NCI-H2081 (cell line): ENCODE measurements at places on chromosomes 5 and 9.

DNA sequence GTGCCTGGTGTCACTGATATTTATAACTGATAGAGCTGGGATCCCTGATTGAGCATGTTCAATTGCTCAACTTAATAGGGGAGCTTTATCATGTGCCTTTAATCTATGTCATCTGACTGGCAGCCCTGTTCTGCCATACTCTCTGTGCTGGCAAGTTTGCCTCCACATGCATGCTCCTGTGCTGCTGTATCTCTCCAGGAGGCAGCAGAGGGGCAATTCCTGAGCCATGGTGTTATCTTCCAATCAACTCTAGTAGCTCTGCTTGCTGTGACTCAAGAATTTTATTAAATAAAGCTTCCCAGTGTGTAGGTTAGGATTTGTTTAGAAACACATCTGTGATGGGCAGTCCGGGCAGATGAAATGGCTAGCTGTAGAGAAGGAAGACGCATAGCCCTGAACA, 642.0 kb downstream of the KIF4B start:
- DNase-seq: no peak

DNA sequence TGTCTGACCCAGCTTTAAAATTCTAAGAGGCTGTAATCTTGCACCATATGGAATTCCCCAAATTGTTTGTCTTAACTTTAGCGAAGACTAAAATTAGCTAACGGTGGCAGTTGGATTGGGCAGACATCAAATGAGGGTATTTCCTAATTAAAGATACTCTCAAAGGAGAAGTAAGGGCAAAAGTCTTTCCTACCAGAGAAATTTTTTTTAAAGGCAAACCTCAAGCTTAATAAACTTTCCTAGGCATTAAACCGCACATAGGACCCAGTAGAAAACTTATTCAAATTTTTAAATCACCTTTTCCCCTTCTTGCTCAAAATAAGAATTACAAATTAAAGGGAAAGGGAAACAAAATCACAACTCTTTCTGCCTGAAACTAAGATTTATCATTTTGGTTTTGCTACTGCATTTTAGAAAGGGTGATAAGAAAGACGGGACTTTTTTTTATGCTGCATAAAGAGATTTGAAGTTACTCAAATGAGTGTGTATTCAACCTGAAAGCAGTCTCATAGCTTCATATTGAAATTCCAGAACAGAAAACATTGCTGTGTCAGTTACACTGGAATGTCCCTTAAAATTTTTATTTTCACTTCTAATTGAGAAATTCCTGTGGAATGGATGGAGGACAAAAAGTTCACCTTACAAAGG, 189.1 kb upstream of the PTGER4 start:
- no peak for DNase-seq

DNA sequence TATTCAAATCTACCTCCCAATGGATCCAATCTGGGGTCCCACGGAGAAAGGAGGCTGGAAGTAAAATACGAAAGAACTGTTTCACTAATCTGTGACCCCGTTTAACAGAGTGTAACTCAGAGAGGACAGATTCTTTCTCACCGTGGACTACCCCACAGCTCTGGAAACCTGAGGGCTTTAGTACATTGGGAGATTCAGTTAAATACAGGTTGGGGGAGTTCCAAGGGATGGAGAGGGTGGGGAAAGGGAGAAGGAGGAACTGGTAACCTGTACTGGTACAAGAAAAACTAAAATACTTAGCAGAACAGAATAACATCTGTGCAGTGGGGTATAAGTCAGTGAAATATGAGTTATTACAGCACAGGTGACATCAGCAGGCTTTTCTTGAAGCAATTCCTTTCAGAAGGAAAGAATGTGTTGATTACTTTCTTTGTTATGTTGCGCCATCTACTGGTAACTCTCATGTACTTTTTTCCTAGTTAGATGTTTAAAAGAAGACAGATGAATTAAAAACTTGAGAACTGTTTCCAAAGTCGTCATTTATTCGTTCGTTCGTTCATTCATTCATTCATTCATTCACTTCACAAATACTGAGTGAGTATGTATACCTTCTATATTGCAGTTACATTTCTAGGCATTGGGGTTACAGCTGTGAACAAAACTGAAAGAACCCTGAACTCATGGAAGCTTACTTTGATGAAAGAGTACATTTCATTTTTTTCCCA, 30.0 kb upstream of the STOM start:
- peak; percentile 57 for DNase-seq

DNA sequence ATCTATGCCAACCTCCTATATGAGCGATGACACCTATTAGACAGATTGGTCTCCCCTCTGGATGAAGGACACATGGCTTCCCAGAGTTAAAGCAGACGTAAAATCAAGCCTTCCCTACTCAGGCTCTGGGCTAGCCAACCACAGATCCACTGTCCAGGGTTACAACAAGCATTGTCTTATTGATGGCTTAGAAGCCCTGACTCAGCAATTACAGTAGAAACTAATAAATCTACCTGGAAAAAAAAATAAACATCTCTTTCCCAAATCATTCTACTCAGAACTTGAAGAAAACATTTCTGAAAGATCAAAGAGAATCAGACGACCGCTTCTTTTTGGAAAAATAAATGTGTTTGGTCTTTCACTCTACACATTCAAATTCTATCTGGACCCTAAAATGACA, 189.3 kb downstream of the GLIS3 start:
- no peak for DNase-seq
